ENCODE measurements at places on chromosomes 2 and 18. TPM values are rescaled to one million over a fixed set of nuclear protein-coding genes. Genes with fewer than 3 reads are reported as not detected.

DNA sequence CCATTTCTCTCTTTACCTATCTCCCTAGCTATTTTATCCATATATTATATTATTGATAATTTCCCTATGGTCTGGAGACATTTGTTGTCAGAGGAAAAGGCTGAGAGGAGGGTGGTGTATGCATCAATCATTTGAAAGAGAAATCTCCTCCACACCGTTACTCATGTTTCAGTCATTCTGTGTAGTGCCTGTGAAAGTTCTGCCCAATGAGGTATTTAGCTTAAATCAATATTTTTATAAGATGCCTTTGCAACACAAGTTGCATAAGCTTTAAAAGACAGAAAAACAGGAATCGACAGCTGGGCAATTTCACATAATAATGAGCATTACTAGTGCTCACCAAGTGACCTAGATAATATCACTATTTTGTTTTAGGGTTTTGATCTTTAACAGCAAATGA is 363.7 kb upstream of the FSIP2 start:
- DNase-seq, result no peak

KIF1A gene
- under 0.01 TPM for total RNA-seq

- DNase-seq, result peak; percentile 31
Observed at GRCh38 chr18:14089191-14089590, 43.0 kb downstream of the ZNF519 start.

MOB4 gene
- total RNA-seq, result 33.3 TPM

GRCh38 chr2:133508546-133509165 is 59.6 kb downstream of the NCKAP5 start:
- DNase-seq, result no peak

- DNase-seq, result no peak
Observed at GRCh38 chr18:78393086-78393862, 586.3 kb upstream of the SALL3 start.

- DNase-seq, result no peak
Observed at GRCh38 chr2:159228081-159228581, 58.4 kb downstream of the WDSUB1 start.

DNA sequence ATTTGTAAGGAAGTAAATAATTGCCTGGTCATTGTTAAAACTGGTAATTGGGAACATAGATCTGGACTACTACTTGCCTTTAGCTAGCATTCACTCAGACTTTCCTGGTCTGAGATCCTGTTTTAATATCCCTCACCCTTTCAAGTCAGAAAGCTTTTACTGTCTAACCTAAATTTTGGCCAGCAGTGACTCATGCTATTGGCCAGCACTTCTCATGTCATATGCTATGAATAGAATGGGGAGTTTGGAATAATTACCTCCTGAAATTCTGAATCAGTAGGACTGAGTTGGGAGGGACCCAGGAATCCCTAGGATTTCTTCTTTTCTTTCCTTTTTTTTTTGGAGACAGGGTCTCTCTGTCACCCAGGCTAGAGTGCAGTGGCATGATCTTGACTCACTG is 19.3 kb downstream of the STK36 start:
- DNase-seq, result peak; percentile 73

DNA sequence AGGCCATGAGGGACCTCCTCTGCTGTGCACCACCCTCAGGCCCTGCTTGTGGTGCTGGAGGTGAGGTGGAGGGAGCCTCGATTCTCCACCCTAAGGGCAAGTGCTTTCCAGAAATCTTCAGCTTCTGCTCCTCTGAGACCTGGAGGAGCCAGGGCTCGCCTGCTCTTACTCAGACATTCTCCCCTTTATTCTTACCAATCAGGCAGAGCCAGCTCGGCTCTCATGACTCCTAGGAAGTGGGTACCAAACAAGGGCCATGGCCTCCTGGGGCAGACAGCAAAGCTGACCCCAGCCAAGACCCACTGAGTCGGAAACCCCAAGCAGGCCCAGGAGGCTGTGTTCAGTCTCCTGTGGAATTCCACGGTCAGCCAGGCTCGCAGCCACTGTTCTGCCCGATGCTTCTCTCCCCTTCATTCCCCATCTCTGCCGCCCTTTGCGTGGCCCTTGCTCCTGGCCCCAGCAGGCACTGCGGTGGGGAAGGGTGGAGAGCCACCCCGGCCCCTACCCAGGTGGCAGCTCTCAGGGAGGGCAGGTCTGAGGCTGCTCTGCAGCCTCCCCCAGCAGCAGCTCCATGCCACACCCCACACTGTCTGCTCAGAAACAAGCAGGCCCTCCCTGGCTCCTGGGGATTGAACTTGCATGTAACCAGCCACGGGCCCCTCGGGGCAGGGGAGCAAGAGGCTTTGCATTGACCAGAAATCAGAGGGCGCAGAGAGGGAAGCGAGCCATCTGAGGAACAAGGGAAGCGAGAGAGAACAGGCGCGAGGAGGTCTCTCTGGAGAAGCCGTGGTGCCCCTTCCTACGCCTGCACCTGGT is 24.0 kb downstream of the HS1BP3 start:
- DNase-seq, result peak; percentile 10

DNA sequence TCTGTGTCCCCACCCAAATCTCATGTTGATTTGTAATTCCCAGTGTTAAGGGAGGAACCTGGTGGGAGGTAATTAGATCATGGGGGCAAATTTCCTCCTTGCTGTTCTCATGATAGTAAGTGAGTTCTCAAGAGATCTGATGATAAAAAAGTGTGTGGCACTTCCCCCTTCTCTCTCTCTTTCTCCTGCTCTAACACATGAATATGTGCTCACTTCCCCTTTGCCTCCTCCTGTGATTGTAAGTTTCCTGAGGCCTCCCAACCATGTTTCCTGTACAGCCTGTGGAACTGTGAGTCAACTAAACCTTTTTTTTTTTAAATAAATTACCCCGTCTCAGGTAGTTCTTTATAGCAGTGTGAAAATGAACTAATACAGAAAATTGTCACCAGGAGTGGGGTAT is 380.0 kb downstream of the MEIS1 start:
- DNase-seq, result no peak

DNA sequence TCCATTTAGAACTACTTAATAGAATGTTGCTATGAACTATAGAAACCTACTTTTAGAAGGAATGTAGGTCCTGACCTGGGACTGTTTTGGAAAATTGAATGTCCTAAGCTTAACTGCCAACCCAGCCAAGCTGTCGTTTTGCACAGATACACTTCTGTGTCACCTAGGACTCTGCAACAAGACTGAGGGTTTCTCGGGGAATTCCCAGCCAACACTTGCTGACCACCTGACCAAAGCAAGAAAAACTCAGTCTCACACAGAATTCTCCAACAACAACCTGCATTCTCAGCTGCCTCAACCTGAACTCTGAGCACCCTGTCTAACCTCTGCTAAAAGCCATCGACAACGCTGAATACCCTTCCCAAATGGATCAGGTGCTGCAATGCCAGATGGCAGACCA is 128.2 kb downstream of the SS18 start:
- DNase-seq, result no peak

FBXO48 gene
- 0.88 TPM for total RNA-seq

GRCh38 chr18:58998401-58999203 is 133.9 kb downstream of the ZNF532 start:
- DNase-seq, result peak; percentile 84

DNA sequence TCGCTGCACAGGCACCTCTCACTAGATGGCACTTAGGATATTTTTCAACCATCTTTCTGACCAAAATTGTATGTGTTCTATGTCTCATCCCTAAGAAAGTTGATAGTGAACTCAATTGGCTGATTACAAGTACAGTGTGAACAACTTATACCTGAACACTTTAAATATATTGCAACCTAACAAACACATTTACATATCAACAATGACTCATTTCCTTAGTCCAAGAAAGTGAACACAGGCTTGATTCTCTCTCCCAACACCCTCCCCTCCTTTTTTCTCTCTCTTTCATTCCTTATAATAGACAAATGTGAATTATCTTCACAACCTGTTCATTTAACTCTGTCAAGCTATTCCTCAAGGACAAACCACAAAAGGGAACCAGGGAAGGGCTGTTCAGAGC is 192.0 kb downstream of the SLC8A1 start:
- no peak for DNase-seq

GRCh38 chr2:47724221-47724981 is 58.5 kb upstream of the MSH6 start:
- DNase-seq, result no peak

ECEL1 gene
- not detected for total RNA-seq

PLB1 gene
- total RNA-seq, result 0.36 TPM

- no peak for DNase-seq
Observed at GRCh38 chr2:161028581-161028980, 131.6 kb upstream of the TANK start.

DNA sequence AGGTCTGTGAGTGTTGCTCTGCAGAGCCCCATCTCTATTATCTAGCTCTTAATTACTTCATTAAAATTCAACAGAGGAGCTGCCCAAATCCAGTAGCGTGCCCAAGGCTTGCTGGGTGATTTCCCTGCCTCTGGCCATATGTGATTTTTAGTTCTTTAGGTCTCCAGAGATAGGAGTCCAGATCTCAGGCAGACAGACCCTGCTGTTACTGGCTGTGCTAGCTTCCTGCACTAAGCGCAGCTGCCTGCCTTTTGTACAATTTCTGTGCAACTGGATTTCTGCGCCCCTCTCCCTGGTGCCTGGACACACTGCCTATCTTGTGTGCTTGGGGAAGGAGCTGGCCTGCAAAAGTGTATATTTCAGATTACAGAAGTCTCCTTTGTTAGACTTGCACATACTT is 136.5 kb downstream of the TDRD15 start:
- DNase-seq, result no peak

DNA sequence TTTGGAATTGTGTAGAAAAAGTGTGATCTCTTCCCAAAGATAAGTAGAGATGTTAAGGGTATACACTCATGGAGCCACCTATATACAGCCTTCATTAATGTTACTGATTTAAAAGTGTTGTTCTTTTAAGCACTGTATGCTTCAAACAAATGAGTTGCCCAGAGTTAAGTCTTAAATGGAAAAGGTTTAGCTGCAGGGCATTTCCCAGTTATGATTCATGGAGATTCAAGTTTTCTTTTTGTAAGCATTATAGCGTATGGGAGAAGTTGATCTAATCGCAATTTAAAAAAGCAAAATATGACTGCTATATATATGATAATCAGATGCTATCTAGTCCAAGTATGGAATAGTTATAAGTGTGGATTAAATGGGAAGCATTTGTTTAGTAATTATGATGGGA is 4.8 kb downstream of the PDK1 start:
- DNase-seq, result no peak

TPO gene
- not detected for total RNA-seq

- no peak for DNase-seq
Observed at GRCh38 chr2:644871-645270, 32.3 kb downstream of the TMEM18 start.

DNA sequence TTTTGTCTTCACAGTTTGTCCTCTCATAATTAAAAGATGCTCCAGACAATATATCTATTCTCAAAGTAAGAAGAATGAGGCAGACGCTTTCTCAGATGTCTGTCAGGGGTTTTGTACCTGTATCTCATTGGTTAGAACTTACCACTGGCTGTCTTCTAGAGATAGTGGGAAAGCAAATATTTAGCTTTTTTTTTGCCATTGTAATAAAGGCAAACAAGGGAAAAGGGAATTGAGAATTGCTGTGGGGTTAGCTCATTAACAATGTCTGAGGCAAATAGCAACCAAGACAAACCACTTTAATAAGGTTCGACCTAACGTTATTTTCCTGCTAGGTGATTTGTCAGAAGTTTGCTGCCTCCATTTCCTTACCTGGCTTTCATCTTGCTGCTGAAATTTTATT is 30.0 kb downstream of the ZNF638 start:
- no peak for DNase-seq

DNA sequence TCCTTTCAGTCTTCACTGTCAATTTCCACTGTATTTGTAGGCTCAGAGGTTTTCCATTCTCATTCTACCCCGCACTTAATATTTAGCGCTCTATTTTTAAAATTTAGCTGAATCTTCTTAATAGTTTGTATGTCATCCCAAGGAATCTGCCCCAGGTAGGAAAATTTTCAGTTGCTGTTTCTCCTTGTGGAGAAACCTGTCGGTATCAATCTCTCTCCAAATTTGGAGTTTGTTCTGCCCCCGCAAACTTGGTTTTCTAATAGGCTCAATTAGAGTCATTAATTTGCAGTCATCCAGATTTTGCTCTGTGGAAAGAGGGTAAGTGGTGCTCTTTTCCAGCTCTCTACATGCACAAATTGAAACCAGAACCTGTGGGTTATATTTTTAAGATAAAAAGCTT is 87.6 kb downstream of the DNAH6 start:
- DNase-seq, result no peak

- DNase-seq, result no peak
Observed at GRCh38 chr18:52531836-52532235, 191.8 kb downstream of the DCC start.

DNA sequence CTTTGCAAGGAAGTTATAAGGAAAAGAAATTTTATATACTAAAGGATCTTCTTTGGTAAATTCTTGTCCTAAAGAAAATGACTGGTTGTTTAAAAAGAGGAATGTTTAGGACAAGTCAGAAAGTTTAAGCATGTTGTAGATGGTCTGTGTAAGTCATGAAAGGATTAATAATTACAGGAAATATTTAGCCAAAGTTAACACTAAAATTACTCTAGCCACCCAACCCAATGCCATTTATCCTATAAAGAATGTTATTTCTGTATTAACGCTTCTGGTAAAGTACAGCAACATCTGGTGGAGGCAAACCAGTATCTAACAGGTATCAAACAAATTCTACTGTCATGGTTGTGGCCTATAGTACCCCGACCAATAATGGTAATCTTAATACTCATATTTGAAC is 546.9 kb upstream of the PKDCC start:
- DNase-seq, result no peak

DNA sequence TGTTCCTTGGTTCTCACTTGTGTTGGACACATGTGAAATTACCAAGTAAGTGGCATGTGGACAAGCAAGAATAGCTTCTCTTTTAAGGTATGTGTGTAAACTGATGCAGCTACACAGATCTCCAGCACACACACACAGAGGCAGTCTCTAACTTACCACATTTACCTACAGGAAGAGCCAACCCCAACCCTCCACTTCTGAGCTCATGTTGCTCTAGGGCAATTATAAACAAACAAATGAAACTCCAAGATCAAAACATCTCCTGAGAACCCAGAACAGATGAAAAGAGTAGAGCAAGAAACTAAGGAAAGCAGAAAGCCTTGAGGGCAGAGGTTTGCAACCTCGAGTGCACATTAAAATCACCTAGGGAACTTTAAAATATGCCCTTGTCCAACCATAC is 16.0 kb upstream of the TMEM37 start:
- DNase-seq, result no peak

CCDC121 gene
- 1.1 TPM for total RNA-seq

DNA sequence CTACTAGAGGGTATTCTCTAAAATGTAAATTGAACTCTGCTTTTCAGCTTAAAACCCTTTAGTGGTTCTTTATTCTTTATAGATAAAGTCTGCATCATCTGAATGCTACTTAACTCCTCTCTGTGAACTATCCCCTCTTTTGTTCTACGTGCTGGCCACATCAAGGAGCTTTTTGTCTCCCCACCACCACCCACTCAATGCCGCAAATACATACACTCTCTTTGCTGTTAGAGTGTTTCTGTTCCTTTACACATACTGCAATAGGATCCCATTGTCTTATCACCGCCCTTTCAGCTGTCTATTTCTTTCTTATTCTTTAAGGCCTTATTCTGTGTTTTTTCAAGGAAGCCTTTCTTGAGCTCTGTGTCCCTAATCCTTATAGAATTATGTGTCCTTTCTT is 83.3 kb downstream of the EML4 start:
- no peak for DNase-seq

SERPINB13 gene
- not detected for total RNA-seq

GRCh38 chr2:241092677-241093076 is 9.4 kb downstream of the MTERF4 start:
- no peak for DNase-seq

SRD5A2 gene
- total RNA-seq, result not detected

All from osteoblast (primary cell).